Stimulated activated CD8-positive, alpha-beta memory T cell treated with anti-CD3 and anti-CD28 coated beads, Interleukin-15, amount 100 ng/mL, for 1 hour (primary cell): ENCODE measurements at places on chromosomes 6 and 20.

DNA sequence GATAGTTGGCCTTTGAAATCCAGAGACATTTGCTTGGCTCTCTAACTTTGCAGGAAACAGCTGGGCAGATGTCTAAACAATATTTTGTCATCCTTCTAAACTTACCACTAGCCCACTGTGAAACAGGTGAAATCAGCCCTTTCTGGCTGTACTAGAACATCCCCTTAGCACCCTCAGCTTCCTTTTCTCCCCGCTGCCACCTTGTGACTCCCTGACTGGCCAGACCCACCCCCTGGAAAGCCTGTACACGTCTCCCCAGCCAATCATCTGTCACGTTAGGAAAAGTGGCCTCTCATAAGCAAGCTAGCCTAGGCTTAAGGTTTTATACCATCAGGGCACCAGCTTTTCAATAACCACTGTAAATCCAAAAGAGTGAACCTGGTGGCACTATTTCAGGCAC is 88.6 kb upstream of the E2F3 start:
- DNase-seq, result no peak

DNA sequence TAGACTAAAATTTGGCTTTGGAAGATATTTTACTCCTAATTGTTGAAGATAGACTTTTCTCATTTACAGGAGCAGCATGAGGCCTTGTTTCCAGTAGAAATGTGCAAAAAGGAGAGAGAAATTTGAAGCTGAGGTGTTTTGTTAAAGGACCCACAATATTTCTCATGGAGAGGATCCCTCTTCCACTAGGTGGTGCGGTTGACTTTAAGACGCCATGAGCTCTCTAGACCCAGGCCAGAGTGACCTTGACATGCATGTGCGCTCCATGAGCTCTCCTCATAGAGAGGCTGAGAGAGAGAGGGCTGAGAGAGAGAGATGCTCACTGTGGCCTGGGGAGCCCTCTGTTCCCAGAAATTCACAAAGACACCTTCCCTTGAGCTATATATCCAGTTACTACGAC is 861.2 kb upstream of the EYS start:
- DNase-seq, result no peak

GRCh38 chr20:51206032-51206662 is 183.2 kb upstream of the KCNG1 start:
- no peak for DNase-seq

- DNase-seq, result no peak
These were observed 8.5 kb upstream of the BEND6 start for GRCh38 chr6:56946368-56946767.

DNA sequence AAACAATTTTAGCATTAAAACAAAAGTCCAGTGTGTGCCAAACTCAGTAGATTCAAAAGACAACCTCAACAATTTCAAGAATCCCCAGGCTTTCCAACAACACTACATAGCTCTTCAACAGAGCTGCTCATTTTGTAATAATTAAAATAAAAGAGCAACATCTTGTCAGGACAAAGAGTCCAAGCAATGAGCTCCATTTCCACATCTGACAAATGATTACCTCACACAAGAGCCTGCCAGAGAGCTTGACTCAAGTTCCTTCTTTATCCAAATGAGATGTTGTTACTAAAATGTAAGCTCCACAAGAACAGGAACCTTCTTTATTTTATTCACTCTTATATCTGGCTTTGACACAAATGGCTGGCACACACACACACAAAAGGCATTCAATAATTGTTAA is 449.8 kb downstream of the HACE1 start:
- no peak for DNase-seq
